Glutamatergic neuron (in vitro differentiated cells): ENCODE measurements at places on chromosomes 3 and 15.

- peak; percentile 75 for DNase-seq
Observed at GRCh38 chr3:122973893-122974615, 53.5 kb downstream of the SEMA5B start.

DNA sequence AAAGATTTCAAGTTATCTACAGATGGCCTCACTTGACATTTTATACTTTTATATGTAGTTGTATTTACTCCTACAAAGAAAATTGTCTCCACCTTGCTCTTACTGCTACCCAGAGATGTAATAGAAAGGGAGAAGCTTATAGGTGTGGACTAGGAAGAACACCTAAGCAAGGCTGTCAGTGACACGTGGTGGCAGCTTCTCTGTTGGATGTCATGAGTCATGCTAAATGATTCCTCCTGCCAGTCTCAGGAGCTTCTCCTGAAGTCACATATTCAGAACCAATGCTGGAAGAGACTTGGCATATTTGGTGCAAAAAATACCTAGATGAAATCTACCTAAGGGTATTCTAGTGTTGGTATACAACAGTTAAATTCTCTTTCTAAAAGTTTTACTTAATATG, 184.7 kb downstream of the LRRC3B start:
- DNase-seq, result no peak

GRCh38 chr3:165196577-165197480, 645 bp upstream of the SLITRK3 start:
- DNase-seq, result peak; percentile 57

- DNase-seq, result no peak
Observed at GRCh38 chr3:8778475-8778874, 9.1 kb upstream of the OXTR start.

GRCh38 chr3:44509393-44509921, 32.0 kb upstream of the ZNF445 start:
- DNase-seq, result no peak

DNA sequence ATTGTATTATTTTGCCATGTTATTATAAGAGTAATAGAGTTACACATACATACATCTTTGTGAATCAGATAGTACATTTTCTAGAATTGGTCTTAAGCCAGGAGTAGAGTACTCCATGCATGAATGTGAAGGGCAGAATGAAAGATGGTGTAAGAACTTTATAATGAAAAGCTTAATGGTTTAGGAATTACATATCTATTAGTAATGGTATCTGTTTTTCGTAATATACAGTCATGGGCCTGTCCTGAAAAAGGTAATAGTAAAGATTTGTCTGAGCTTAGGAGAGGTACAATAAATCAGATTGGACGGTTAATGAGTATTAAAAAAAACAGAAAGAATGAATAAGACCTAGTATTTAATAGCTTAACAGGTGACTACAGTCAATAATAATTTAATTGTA, 118.2 kb upstream of the PRTG start:
- DNase-seq, result no peak
